ENCODE measurements at places on chromosomes 16 and 17.

GRCh38 chr16:89556750-89557689 is 3.5 kb upstream of the RPL13 start:
- DNase-seq: no peak

DNA sequence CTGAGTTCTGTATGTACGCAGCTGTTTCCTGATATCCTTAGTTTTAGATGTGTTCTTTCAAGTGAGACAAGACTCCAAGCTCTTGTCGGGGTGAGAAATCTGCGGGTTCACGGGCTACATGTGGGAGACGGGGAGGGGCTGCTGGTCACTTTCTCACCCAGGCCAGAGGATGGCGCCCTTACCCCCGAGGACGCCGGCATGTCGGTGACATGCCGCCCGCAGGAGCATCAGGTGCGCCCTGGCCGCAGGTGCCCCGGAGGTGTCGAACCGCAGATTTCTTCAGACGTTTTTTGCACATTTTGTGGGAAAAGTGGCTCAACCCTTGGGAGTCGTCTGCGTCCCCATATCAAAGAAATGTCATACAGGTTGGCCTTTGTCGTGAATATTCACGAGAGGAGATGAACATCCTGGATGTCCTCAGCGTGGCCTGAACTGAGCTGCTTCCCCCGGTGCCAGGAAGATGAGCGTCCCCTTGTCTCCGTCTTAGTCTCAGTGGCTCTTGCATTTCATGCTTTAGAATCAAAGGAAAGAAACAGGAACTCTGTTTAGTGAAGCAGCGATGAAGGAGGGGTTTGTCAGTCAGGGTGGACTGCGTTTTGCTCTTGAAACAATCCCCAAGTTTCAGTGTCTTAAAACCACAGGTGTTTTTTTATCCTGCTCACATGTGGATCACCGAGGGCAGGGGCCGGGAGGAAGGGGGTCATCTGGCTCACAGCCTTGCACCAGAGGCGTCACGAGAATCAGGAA is 75.4 kb upstream of the ZNF750 start:
- no peak for DNase-seq

DNA sequence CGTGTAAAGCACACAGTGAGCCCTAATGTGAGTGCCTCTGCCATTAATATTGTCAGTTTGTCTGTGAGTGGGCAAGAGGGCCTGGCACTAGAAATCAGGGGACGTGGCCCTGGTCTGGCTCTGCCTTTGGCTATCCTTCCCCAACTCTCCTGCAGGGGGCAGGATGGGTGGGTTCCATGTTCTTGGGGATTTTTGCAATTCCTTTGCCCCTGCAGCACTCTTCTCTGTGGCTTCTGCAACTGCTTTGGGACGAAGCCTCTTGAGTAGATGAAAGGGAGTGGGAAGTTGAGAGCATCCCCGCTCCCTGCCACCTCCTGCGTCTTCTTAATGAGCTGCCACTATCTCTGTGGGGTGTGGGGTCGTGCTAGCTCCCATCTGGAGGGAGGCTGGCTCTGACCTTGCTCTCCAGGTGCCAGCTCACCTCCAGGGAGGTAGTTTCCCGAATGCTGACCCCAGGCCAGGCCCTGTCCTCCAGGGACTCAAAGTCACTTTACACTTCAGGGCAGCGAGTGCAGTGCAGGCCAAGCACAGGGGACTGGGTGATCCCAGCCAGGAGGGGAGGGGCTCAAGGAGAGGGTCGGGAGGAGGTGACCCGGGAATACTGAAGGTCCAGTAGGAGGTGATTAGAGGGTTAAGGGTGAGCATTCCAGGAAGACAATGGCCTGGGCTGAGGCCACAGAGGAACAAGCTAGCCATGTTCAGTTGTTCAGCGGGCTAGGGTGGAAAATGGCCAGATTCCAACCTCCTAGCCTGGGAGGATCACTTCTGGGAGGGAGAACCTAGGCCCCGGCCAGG is 121.0 kb upstream of the NLRP1 start:
- DNase-seq: no peak

DNA sequence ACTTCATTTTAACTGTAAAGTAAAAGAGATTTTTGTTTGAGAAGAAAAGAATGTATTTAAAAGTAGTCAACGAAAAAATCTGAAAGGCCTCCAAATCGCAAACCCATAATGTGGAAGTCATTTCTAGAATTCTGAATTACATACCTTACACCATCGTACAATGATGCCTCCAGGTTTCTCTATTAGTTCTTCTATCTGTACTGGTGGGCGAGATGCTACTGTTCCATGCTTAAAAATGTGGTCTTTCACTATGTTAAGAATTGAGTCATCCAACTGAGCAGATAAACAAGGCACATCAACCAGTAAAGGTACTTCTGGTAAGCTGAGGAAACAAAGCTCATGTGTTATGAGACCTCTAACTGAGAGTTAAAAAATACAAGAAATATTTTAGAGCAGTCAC is 28.5 kb downstream of the CRLF3 start:
- DNase-seq: no peak

- no peak for DNase-seq
These were observed 13.9 kb downstream of the GNGT2 start for GRCh38 chr17:49196520-49196919.

- DNase-seq: no peak
These were observed 1.5 kb downstream of the PLA2G15 start for GRCh38 chr16:68246666-68247065.

GRCh38 chr16:8323153-8323552 is 267.2 kb downstream of the TMEM114 start:
- no peak for DNase-seq

- no peak for DNase-seq
These were observed 21.7 kb downstream of the PRMT7 start for GRCh38 chr16:68332411-68333121.

GRCh38 chr16:25111403-25112166 is at the start of gene LCMT1:
Gene LCMT1 (plus strand): TSS chr16:25111742. CDS start chr16:25111884, 142 bp downstream.
- DNase-seq: peak; percentile 98

GRCh38 chr16:86827521-86827920 is 249.2 kb downstream of the FOXL1 start:
- no peak for DNase-seq

GRCh38 chr17:65218261-65218660 is 81.1 kb downstream of the RGS9 start:
- DNase-seq: no peak

DNA sequence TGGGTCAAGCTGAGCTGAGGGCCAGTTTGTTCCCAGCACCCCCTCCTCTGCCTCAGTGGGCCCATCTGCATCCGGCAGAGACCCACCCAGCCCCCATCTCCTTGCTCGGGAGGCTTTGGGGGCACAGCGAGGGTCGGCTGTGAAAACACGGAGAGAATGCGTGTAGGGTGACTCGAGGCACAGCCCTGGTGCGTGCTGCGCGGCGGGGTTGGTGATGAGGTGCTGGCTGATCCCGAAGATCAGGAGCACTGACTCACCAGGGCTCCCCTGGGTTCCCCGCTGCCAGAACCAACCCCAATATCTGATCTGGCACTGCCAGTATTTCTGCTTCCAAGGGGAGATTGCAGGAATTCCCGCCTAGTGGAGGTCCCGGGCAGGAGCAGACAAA is 7.5 kb upstream of the KRT17 start:
- DNase-seq: no peak

- no peak for DNase-seq
These were observed 247.4 kb downstream of the PRKCA start for GRCh38 chr17:66549731-66550207.

DNA sequence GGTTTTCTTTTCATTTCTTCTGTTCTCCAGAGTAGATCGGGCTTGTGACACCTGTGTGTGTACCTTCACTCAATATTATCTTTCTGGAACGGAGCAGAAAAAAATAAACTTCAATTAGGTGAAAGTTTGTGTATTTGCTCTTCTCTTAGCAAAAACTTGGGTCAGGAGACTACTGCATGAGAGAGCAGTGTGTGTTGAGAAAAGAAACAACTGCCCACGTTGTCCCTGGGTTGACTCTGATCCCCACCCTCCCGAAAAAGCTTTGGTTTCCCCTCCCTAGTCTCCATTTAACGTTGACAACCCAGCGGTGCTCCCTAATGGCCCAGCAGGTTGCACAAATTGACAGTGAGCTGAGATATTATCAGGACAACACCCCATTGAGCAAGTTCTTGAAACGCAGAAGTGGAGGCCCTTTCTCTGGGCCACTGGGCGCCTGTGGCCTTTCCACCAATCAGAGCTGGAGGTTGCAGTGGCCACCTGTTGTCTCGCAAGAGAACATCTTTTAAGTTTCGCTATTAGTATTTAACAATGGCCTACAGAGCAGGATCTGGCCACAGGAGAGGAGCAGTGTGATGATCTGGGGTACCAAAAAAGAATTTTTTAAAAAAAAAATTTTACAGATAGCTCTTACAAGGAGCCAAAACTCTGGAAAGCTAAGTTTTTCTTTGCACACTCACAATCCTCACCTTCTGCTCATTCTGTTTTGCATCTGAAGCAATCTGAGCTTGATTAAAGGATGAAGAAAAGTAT is 1.5 kb upstream of the TOX3 start:
- DNase-seq: no peak

GRCh38 chr17:13086142-13086769 is 68.4 kb upstream of the ELAC2 start:
- no peak for DNase-seq

GRCh38 chr16:66495440-66495839 is 54.5 kb downstream of the TK2 start:
- DNase-seq: no peak

GRCh38 chr16:16871196-16871595 is 492.3 kb downstream of the NPIPA7 start:
- no peak for DNase-seq

- DNase-seq: no peak
These were observed 105.4 kb downstream of the TRIM37 start for GRCh38 chr17:59001158-59001814.

GRCh38 chr17:787641-788221 is 5.6 kb downstream of the MRM3 start:
- DNase-seq: no peak

DNA sequence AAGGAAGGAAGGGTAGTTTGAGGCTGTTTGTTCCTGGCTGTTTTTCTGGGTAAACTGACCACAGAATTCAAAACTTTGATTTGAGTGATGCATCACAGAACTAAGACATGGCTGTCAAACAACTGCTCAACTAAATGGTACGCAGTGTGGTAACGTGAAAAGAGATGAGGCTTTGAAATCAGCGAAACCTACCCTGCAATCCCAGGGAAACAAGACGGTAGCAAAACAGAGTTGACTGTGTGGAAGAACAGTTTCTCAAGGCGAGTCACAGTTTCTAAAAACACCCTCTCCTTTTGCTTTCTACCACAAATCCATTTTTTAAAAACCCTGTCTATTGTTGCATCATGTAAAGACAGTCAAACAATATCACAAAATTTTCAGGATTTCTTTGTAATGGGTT is 156.0 kb upstream of the MAF start:
- DNase-seq: no peak

- DNase-seq: no peak
These were observed 37.1 kb downstream of the PRKCA start for GRCh38 chr17:66339561-66339960.

DNA sequence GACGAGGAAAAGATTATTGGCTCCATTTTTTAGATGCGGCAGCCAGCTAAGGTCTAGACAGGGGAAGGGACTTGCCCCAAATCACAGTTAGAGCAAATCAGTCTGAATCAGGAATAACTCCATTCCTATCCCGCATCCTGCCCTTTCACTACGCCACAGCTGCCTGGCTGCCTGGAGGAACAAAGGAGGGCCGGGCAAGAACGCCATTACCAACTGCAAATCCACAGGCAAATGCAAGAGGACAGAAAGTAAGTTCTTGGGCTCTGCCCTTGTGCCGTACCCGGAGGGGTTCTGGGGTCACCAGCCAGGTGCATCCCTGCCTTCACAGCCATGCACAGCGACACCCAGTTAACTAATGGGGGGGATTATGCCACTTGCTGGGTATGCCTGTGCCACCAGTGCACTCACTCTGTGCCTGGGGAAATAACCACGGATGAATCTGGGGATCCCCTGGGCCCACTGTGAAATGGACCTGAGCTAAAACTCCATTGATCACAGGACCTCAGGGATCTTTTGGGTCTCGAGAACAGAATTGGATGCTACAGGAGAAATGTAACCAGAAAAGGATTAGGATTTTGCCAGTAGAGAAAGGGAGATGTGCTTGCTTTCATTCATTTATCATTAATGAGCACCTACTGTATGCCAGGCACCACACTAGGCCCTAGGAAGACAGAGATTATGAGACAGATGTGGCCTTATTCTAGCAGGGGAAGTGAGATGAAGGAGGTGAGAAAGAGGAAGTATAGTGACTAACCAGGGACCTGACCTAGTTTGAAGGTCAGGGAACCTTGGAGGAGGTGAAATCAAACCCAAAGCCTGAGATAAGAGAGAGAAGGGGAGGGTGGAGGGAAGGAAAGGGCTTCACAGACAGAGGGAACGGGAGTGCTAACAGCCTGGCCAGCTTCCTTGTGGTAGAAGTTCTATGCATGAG is 17.7 kb downstream of the BCL7C start:
- peak; percentile 48 for DNase-seq

GRCh38 chr16:81175325-81175891 is 63.1 kb upstream of the BCO1 start:
- DNase-seq: no peak

DNA sequence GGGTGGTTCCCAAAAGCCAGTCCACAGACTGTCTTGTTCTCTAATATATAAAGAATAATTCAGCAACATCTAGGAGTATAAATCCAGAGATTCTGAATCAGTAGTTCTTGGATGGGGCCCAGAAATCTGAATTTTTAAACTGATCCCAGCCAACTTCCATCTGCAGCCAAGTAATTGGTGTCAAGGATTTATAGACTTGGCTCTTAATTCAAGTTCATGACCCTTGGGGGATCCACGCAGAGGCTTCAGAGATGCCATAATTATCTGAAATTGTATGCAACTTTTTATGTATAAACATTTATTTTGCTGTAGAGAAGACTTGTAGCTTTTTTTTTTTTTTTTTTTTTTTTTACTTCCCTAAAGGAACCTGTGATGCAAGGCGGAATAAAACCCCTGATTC is 60.6 kb downstream of the HLF start:
- no peak for DNase-seq

GRCh38 chr17:44269535-44270240 is 1.8 kb upstream of the SLC4A1 start:
- DNase-seq: no peak

- DNase-seq: no peak
These were observed 120.6 kb downstream of the TANC2 start for GRCh38 chr17:63086483-63087185.

DNA sequence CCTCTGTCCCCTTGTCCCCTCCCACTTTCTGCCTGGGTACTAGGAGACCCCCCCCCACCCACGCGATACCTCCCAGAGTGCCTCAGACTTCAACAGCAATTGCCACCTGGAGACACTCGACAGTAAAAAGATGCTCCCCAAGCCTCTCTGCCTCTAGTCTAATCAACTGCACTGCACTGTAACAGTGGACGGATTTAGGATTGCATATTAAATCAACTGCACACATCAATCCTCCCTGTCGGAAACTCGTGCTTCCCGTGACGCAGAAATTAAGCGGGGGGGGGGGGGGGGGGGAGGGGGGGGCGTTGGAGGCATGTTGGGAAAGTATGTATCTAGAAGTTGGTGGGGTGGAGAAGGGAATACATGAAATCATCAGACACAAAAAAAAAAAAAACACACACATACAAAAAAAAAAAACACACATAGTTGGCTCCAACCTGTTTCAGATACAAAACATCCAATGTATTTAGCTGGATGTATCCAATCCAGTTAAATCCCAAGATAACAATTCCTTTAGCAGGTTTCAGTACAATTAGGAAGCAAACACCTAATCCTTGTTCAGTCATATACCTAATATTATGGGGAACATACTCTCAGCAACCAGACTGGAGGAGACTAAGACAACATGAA is 29.7 kb downstream of the FAM222B start:
- no peak for DNase-seq

GRCh38 chr17:75774471-75774990 is 9.5 kb upstream of the GALK1 start:
- no peak for DNase-seq

All from NCI-H526 treated with DMSO at 0.1 percent for 48 hours (cell line).